Activated CD4-positive, alpha-beta T cell treated with anti-CD3 and anti-CD28 coated beads for 1 hour (primary cell): ENCODE measurements at places on chromosomes 5 and 9.

DNA sequence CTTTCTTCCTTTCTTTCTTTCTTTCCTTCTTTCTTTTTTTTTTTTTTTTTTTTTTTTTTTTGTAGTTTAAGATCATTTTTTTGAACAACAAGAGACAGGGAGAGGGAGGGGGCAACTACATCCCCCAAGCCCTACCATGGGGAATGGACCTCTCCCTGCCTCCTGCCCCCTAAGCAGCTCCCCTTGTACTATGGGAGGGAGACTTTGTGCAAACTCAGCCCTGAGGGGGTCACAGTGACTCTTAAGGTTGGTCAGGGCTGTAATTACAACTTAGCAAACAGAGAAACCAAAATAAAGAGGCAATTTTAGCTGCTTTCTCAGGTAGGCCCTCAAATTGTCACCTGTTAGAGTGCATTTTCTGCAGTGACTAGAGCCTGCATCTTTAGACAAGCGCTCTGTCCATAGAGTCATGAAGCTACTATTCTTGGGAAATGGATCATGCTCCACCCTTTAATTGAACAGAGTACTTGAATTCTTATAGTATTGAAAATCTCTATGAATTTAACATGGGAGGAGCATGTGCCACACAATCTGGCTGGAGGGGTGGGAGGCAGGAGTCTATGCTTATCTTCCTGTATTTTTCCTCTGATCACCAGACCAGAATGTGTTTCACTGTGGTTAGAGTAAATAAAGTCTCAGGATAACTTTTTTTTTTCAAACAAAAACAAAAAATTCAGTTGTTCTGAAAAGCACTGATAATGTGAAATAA lies 24.3 kb upstream of the PIK3R1 start:
- DNase-seq, result no peak

- DNase-seq, result no peak
These were observed 449.4 kb upstream of the CDH10 start for GRCh38 chr5:25094219-25094618.

DNA sequence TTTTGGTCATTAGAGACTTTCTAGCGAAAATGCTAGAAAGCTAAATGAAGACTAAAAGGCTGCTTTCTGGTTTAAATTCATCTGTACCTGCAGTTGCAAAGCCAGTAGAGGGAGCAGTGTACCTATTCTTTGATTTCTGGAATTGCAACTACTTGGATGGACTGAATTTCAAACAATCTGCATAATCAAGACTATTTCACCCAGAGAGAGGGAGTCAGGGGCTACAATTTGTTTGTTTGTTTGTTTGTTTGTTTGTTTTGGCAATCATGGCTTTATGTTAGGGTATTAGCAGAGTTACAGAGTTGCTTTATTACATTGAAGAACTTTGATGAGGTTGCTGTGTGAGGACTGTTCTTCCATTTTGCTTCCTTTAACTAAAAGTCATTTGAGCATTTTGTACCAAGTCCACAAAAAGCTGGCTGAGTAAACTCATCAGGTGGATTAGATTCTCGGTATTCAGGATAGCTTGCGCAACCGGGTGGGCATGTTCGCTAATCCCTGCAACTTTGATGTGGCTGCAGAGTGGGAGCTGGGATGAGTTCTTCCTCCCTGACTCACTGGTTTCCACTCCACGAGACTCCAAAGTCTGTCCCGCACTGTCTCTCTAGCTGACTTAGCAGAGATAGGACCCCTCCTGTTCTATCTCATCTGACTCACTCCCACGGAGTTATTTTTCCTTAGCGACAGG lies 80.0 kb upstream of the TUT7 start:
- no peak for DNase-seq

- DNase-seq, result no peak
These were observed 19.5 kb downstream of the XRCC4 start for GRCh38 chr5:83096660-83097339.

GRCh38 chr9:79006546-79006945 lies 565.2 kb upstream of the TLE4 start:
- DNase-seq, result no peak

DNA sequence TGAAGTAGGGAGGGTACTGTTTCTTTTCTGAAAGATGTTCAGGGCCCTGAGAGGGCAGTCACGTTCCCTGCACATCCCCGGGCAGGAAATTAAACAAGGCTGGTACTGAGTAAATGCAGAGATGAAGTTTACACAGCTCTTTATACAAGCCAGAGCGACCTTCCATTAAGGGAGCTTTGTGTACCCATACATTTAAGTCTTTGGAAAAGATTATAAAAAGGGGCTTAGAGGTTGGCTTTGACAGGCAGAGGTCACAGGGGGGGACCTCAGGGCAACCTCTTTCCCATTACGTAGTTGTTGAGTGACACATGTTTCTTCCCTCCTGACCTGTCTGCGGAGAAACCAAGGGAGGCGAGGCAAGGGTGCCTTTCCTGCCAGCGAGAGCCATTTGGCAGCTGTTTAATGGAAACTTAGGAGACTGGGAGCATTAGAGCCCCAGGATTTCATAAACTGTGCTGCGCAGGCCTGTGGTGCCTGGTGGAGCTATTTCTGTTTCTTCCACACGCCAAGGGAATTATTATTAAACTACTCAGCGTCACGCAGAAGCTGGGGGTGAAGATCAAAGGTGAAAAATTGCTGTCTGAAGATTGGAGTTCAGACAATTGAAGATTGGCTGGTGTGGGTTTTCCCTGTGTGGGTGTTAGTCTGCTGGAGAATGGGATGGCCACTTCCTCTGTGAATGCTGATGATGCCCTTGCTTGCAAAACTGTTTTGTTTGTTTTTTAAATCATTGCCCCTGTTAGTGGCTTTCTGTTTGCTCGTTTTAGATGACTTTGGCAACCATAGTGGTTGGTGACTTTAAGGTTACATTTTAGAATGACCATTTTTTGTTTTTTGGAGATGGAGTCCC lies 3.2 kb upstream of the SMIM32 start:
- DNase-seq, result no peak

GRCh38 chr9:132622159-132622558 lies 39.8 kb downstream of the BARHL1 start:
- no peak for DNase-seq
